OCI-M1 (cell line): ENCODE measurements at places on chromosomes 5 and 9.

GRCh38 chr9:110015759-110016158 lies 192.2 kb downstream of the C9orf152 start:
- peak; percentile 42 for DNase-seq

DNA sequence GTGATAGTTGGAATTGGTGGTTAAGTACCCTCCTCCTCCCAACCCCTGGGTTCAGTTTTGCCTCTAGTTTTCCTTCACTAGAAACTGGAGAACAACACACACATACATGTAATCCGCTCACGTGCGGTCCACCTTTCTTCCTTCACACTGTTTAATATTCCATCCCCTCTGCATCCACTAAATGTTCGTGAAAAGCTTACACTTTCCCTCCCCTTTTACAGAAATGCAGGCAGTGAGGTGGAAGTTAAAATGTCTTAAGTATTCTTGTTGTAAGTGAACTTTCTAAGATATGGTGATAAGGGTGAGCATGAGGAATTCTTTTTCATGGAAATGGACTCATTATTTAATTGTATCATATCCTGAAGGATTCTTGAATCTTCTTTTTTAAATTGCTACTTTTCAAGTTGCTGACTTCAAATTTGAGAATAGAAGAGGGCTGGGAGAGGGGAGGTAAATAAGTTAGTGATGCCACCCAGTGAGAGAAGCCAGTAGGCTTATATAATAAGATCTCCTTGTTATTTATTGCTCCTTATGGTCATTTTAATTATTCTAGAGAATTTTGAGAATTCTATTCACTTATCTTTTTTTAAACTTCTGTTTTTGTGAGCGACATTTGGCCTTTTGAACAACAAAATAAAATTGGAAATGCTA lies 90.2 kb downstream of the TLE4 start:
- no peak for DNase-seq

DNA sequence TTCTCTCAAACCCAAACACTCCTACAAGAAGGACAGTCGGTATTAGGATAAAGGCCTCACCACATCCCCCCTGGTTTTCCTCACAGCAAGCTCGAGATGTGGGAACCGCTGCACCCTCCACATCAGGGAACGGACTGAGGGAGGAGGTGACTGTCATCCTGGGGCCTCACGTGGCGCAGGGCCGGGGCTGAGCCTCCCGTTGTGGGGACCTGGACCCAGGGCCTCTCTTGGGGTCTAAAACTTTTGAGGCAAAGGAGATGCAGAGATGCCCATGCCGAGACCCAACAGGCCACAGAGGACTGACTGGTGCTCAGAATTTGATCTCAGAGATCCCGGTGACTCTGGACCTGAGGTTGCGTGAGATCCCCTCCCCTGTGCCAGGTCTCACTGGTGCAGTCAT lies 72.7 kb downstream of the MRPL36 start:
- DNase-seq = no peak

GRCh38 chr5:135437796-135438560 lies 9.2 kb downstream of the DCANP1 start:
- DNase-seq = no peak

DNA sequence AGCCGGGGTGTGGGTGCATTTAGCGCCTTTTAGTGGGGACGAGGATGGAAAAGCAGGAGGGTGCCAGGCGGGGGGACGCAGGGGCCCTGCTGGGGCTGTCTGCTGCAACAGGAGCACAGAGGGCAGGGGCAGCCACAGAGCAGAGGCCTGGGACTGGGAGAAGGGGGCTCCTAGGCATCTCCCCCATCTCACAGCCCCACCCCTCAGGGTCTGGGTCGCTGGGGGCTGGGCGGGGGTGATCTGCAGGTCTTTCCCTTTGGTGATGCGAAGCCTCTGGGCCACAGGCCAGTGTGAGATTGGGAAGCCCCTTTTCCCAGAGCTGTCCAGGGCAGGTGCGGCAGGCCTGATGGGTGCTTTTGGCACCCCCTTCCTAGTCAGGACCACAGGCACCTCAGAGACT lies 4.8 kb downstream of the TOR2A start:
- no peak for DNase-seq
